ENCODE measurements at places on chromosomes 7 and 10. TPM values are rescaled to one million over a fixed set of nuclear protein-coding genes. Genes with fewer than 3 reads are reported as not detected.

DNA sequence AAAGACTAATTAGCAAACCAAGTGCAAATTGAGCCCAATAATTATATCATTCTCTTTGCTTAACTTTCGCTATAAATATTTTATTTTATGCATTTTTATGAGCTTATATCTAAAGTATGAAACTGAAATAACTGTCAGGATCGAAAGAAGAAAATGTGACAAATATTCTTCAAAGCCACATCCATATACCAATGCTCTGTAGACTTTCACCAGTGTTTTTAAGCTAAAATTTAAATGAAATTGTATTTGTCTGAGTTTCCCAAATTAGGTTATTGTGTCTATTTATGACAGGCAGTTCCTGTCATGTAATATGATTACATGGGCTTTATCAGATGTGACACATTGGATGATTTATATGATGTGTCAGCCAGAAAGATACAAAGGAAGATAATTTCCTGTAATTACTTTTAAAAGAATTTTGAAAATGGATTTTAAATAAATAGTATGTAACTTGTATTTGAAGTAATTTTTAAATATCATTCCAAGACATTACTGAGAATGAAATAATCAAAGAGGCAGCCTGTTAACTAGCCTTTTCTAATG lies 317.9 kb upstream of the KLF6 start:
- no peak for DNase-seq
- H3K4me3 ChIP-seq = no peak overlapping the region
- H3K4me1 ChIP-seq = no peaks in the 10 kb centered on the region
- no peak overlapping the region for H3K27ac ChIP-seq
- no peaks in the 10 kb centered on the region for H3K27me3 ChIP-seq
- no peaks in the 10 kb centered on the region for H3K36me3 ChIP-seq

ESYT2 gene
- total RNA-seq = 69.7 TPM

TMEM72 gene
- not detected for total RNA-seq

GRCh38 chr7:114875186-114875585 lies 46.7 kb upstream of the MDFIC start:
- no peaks in the 10 kb centered on the region for H3K27me3 ChIP-seq
- H3K4me3 ChIP-seq = no peak overlapping the region
- no peaks in the 10 kb centered on the region for H3K4me1 ChIP-seq
- no peak overlapping the region for H3K27ac ChIP-seq
- no peak for DNase-seq

GRCh38 chr10:3110782-3111620 lies 43.7 kb downstream of the PFKP start:
- no peak overlapping the region for H3K27ac ChIP-seq
- H3K36me3 ChIP-seq = peaks cover 78% of the 10 kb centered on the region
- no peak for DNase-seq
- no peaks in the 10 kb centered on the region for H3K4me1 ChIP-seq
- H3K4me3 ChIP-seq = no peak overlapping the region
- H3K27me3 ChIP-seq = no peaks in the 10 kb centered on the region

STEAP4 gene
- total RNA-seq = 93.0 TPM

DNA sequence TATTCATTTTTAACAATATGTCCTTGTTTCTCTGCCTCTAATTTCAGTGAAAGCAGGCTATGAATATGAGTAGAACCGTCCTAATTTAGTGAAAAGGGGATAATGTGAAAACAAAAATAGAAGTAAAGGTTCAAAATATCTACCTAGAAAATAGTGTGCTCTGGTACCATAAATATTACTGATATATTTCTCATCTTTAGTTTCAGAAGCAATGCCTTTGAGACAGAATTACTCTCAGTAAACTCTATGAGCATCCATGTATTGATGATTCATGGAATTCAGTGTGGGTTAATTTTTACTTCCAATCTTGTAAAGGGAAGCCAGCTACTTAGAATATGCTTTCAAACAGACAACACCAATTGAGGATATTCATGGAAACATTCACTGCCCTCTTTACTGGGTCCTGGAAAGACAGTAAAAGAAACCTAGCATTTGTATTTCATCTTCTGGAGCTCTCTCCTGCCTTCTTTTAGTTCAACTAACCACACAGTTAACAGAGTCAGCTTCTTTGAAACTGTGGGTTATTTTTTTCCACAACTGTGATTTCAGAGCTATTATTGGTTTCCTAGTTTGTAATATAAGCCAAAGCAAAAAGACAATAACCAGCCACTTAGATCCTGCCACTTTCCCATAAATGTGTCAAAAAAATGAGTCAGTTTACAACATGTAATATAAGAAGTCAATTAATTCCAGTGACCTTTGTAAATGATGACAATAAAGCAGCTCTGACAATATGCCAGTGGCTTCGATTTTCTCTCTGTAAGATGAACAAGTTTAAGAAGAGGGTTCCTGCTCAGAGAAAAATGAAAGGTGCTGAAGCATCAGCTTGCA lies 1.7 kb downstream of the LRRN3 start:
- no peaks in the 10 kb centered on the region for H3K4me1 ChIP-seq
- no peak overlapping the region for H3K27ac ChIP-seq
- no peak overlapping the region for H3K4me3 ChIP-seq
- no peaks in the 10 kb centered on the region for H3K36me3 ChIP-seq

GRCh38 chr10:97596101-97597082 lies 6.9 kb downstream of the C10orf62 start:
- H3K36me3 ChIP-seq = no peaks in the 10 kb centered on the region
- peaks cover 19% of the 10 kb centered on the region for H3K4me1 ChIP-seq
- no peaks in the 10 kb centered on the region for H3K27me3 ChIP-seq

ALOX5 gene
- 145 TPM for total RNA-seq

DNA sequence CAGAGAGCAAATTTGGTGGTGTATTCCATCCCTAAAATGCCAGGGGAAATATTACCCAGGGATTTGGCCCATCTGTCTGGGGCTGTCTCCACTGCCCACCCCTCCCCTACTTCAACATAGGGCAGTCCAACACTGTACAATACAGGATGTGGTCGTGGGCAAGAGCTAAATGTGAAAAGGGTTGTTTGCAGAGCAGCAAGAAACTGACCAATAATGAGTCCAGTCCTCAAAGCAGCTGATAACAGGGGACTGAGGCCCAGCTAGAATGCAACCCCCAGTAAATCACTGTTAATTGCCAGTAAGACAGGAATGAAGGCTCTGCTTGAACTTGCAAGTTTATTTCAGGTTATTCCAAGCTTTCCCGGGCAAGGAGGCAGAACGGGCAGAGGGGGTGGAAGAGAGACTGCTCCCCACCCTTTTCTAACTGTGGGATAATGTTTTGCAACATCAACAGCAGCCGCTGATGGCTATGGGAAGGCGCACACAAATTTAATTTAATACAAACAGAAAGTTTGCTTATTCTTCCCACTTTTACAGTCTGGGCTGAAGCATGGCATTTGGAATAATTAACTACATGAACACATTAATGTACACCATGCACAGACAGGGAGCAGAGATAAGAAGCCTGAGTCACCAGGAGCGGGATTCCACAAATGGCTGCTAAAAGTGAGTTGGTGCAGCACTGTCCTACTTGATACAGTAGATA lies 36.8 kb downstream of the AFAP1L2 start:
- no peaks in the 10 kb centered on the region for H3K27me3 ChIP-seq
- no peak overlapping the region for H3K4me3 ChIP-seq
- no peaks in the 10 kb centered on the region for H3K4me1 ChIP-seq

GRCh38 chr10:51357170-51357569 lies 282.9 kb downstream of the PRKG1 start:
- H3K27ac ChIP-seq = no peak overlapping the region
- DNase-seq = no peak
- no peak overlapping the region for H3K4me3 ChIP-seq
- no peaks in the 10 kb centered on the region for H3K27me3 ChIP-seq
- H3K36me3 ChIP-seq = no peaks in the 10 kb centered on the region

GRCh38 chr7:7098280-7098818 lies 84.0 kb upstream of the C1GALT1 start:
- no peak overlapping the region for H3K27ac ChIP-seq
- H3K4me1 ChIP-seq = peaks cover 11% of the 10 kb centered on the region
- no peak for DNase-seq
- no peak overlapping the region for H3K4me3 ChIP-seq
- no peaks in the 10 kb centered on the region for H3K27me3 ChIP-seq

DNA sequence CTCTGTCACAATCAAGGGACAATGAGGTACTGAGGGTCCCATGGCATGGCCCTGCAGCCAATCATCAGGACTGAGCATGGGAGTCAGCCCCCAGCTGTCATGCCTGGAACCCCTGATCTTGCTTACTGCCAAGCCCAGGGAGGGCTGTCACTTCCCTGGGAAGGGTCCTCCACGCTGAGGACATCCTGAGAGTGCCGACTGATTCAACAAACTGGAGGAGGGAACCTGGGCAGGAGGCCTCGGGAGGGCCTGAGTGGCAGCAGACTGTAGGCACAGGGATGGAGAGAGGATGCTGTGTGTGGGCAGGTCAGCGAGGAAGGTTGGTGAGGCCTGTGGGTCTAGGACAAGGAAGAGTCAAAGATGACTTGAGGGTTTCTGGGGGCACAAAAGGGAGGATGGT lies 154.3 kb downstream of the ZNF248 start:
- no peak overlapping the region for H3K4me3 ChIP-seq
- no peaks in the 10 kb centered on the region for H3K4me1 ChIP-seq
- H3K36me3 ChIP-seq = no peaks in the 10 kb centered on the region
- no peaks in the 10 kb centered on the region for H3K27me3 ChIP-seq
- no peak for DNase-seq
- H3K27ac ChIP-seq = no peak overlapping the region

DNA sequence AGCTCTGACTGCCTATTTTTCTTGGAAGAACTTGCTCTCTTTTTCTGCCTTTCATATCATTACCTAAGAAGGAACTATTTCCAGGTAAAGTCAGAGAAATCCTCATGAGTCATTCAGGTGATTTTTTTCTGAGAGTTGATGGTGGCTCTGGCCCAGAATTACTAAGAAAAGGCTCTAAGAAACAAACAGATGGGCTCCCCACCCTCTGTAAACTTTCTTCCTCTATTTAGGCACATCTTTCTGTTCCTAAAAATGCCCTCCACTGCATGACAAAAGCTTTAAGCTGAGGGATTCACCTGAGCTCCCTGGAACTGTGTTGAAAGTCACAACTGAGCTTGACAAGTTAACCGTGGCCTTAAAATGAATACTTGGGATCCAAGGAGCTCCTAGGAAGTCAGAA lies 1.6 kb downstream of the OLAH start:
- DNase-seq = no peak
- H3K4me1 ChIP-seq = peaks cover 10% of the 10 kb centered on the region
- H3K27ac ChIP-seq = no peak overlapping the region

- peak overlapping the region; percentile 74 for H3K4me3 ChIP-seq
- peak overlapping the region; percentile 26 for H3K27ac ChIP-seq
- H3K27me3 ChIP-seq = no peaks in the 10 kb centered on the region
- DNase-seq = no peak
- no peaks in the 10 kb centered on the region for H3K4me1 ChIP-seq
- H3K36me3 ChIP-seq = peaks cover 46% of the 10 kb centered on the region
Measured at GRCh38 chr7:149770728-149771636, 2.4 kb downstream of the ZNF467 start.

SLC25A28 gene
- total RNA-seq = 32.5 TPM

GRCh38 chr10:69406816-69407580 lies 9.7 kb downstream of the TACR2 start:
- peaks cover 24% of the 10 kb centered on the region for H3K36me3 ChIP-seq
- no peaks in the 10 kb centered on the region for H3K27me3 ChIP-seq
- H3K4me3 ChIP-seq = no peak overlapping the region
- DNase-seq = no peak
- H3K27ac ChIP-seq = peak overlapping the region; percentile 13
- peaks cover 40% of the 10 kb centered on the region for H3K4me1 ChIP-seq

GRCh38 chr10:26217396-26218086 lies 967 bp downstream of the GAD2 start:
- H3K4me3 ChIP-seq = no peak overlapping the region
- no peak overlapping the region for H3K27ac ChIP-seq
- no peaks in the 10 kb centered on the region for H3K36me3 ChIP-seq
- H3K27me3 ChIP-seq = peaks cover 100% of the 10 kb centered on the region
- peaks cover 24% of the 10 kb centered on the region for H3K4me1 ChIP-seq
- no peak for DNase-seq

- no peaks in the 10 kb centered on the region for H3K4me1 ChIP-seq
- H3K4me3 ChIP-seq = no peak overlapping the region
- DNase-seq = no peak
- H3K36me3 ChIP-seq = no peaks in the 10 kb centered on the region
Measured at GRCh38 chr10:176677-177076, 41.4 kb downstream of the ZMYND11 start.

SLC29A4 gene
- 7.3 TPM for total RNA-seq

KIAA1217 gene
- total RNA-seq = 28.3 TPM

DNA sequence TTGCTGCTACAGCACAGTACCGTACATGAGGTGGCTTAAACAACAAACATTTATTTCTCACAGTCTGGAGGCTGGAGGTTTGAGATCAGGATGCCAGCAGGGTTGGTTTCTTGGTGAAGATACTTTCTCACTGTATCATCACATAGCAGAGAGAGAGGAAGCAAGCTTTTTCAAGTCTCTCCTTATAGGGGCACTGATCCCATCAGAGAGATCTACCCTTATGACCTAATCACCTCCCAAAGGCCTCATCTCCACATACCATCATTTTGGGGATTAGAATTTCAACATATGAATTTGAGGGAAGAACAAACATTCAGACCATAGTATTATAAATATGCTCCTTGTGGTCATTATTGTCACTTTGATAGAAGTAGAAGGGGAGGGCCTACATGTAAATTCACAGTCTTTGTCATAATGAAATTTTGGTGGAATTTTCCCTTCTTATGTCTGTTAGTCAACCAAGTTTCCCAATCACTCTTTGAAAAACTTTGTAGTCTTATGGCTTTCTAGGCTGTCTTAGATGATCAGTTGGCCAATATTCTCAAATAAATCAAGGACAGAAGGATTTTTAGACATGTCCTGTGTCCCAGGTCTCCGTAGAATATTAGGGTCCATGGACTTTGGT lies 606.2 kb downstream of the LRMDA start:
- H3K27ac ChIP-seq = no peak overlapping the region
- no peaks in the 10 kb centered on the region for H3K27me3 ChIP-seq
- no peak for DNase-seq
- peaks cover 5% of the 10 kb centered on the region for H3K36me3 ChIP-seq
- peaks cover 32% of the 10 kb centered on the region for H3K4me1 ChIP-seq

DNA sequence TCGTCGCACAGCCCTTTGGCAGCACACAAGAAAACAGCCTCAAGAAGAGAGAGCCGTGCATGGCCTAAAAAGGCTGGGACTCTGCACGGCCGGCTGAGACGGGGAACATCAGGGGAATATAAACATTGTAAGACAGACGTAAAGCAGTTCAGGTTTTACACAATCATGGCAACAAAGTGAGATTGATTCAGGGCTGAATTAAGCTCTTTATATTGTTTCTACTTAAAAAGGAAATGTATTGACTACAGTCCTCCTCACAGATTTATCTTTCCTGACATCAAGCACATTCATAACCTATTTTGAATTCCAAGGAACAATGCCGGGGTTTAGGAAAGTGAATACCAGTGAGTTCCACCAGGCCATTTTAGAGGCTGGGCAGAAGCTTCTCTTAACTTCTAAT lies 25.2 kb downstream of the SORBS1 start:
- H3K36me3 ChIP-seq = no peaks in the 10 kb centered on the region
- H3K4me3 ChIP-seq = no peak overlapping the region
- no peak overlapping the region for H3K27ac ChIP-seq
- peaks cover 7% of the 10 kb centered on the region for H3K4me1 ChIP-seq
- DNase-seq = peak; percentile 65
- H3K27me3 ChIP-seq = no peaks in the 10 kb centered on the region

CLCN1 gene
- total RNA-seq = 0.08 TPM

BMPER gene
- total RNA-seq = 7.4 TPM

GRCh38 chr7:73668103-73668885 lies 663 bp downstream of the VPS37D start:
- H3K4me1 ChIP-seq = no peaks in the 10 kb centered on the region
- peak; percentile 35 for DNase-seq
- H3K27ac ChIP-seq = no peak overlapping the region
- peaks cover 76% of the 10 kb centered on the region for H3K27me3 ChIP-seq

- peak overlapping the region; percentile 30 for H3K27ac ChIP-seq
- H3K4me3 ChIP-seq = no peak overlapping the region
- H3K27me3 ChIP-seq = no peaks in the 10 kb centered on the region
- H3K36me3 ChIP-seq = peaks cover 7% of the 10 kb centered on the region
- DNase-seq = peak; percentile 85
Measured at GRCh38 chr7:75937958-75938786, 23.2 kb downstream of the POR start.

SYT15B gene
- 41.5 TPM for total RNA-seq

Measured in left lung (tissue), 14 donors.